ENCODE measurements at places on chromosomes 12 and 14.

- peak; percentile 83 for DNase-seq
Measured at GRCh38 chr14:94601884-94602391, 10.3 kb upstream of the SERPINA3 start.

DNA sequence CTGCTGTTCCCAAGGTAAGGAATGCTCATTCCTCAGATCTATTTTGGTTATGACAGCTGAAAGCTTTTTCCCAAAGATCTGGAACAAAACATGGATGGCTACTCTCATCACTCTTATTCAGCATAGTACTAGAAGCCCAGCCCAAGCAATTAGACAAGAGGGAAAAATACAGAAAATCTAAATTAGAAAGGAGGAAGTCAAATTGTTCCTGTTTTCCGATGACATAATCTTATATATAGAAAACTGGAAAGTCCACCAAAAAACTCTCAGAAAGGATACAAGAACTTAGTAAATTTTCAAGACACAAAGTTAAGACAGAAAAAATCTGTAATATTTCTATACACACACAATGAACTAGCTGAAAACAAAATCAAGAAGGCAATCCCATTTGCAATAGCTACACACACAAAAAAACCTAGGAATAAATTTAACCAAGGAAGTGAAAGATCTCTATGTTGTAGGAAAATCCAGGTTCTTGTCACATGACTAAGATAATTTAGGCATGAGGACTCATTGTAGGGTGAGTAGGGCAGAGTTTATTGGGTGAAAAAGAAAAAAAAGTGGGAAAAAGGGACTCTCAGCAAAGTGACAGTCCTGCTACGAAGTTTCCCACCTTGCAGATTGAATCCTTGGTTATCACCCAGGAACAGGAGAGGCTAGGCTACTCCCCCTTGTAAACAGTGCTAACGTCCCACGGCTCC is 28.6 kb upstream of the KLRB1 start:
- no peak for DNase-seq

DNA sequence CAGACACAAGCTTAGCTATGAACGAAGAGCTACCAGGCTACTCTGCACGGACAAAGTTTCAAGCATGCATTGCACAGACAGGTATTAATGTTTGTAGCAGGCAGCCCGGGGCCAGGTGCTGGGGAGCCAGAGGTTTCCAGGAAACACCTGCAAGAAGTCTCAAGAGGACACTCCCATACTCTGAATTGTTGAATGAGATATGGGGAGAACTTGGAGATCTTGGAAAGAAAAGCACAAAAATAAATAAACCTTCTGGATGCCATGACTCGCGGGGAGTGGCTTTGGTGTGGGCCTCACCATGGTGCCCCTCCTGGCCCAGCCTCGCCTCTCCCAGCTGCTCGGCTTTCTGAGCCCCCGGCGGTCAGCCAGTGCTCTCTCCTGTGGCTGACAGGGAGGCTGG is 186.8 kb downstream of the TTC7B start:
- DNase-seq, result no peak

DNA sequence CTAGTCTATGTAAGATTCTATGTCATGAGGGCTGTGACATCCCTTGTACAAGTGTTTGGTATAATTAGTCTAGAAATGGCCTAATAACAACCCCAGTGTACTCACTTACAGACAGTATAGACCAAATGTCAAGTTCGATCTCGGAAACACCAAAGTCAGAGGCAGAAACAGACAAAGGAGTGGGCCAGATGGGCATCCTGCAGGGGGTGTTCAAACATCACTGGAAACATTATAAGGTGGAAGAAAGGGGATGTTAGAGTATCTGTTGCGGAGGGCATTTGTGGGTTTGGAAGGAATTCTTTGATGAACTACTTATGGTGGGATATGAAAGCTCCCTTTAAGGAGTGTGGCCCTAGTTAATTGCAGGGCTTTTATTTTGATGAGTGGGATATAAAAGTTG is 134.6 kb downstream of the ESR2 start:
- no peak for DNase-seq

GRCh38 chr12:119204131-119204530 is 25.4 kb downstream of the HSPB8 start:
- peak; percentile 60 for DNase-seq

- DNase-seq, result no peak
Measured at GRCh38 chr14:59359431-59360124, 105.6 kb downstream of the GPR135 start.

DNA sequence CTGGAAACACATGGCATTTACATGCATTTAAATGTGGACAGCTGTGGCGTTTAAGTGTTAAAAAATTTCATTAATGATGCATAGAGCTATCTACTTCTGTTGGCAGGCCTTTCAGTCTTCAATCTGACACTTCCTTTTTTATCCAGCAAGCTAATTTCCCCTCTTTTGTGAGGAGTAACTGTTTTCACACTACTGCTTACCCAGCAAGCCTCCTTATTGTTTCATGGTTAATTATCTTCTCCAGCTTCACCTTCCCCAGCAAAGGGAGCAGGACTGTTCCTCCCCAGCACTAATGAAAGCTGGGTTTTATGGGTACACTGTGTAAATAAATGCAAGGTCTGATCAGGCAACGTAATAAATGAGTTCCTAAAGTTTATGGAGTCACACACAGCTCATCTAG is 129.4 kb upstream of the NPAS3 start:
- no peak for DNase-seq

DNA sequence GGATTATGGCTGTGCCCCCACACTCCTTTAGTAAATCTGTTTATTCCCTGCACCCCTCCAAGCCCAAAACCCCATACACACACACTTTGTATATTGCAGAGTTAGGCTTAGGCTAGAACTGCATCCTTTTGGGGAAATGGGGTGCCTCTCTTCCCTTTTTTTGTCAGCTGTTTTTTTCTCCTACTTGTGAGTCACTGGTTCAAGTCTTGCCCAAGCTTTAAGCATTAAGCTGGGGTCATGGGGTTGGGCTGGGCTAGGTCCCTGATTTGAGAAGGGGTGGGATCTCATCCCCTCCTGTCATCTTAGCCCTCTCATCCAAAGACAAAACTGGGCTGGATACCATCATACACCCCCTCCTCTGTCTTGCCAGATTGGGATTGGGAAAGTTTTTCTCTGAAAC is 1.6 kb downstream of the LRP1 start:
- no peak for DNase-seq

- peak; percentile 94 for DNase-seq
Measured at GRCh38 chr12:122944605-122945592, 21.4 kb downstream of the ABCB9 start.

DNA sequence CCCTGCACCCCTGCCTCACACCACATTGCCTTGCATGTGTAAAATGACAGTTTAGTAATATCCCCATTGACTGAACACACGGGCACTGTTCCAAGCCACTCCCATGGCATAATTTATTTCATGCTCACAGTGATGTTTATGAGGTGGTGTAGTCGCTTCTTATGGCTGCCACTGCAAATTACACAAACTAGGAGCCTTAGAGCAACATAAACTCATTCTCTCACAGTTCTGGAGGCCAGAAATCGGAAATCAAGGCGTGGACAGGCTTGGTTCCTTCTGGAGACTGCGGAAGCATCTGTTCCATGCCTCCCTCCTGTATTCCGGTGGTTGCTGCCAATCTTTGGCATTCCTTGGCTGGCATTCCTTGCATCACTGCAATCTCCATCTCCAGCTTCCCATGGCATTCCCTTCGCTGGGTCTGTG is 97.3 kb downstream of the RIN3 start:
- no peak for DNase-seq

DNA sequence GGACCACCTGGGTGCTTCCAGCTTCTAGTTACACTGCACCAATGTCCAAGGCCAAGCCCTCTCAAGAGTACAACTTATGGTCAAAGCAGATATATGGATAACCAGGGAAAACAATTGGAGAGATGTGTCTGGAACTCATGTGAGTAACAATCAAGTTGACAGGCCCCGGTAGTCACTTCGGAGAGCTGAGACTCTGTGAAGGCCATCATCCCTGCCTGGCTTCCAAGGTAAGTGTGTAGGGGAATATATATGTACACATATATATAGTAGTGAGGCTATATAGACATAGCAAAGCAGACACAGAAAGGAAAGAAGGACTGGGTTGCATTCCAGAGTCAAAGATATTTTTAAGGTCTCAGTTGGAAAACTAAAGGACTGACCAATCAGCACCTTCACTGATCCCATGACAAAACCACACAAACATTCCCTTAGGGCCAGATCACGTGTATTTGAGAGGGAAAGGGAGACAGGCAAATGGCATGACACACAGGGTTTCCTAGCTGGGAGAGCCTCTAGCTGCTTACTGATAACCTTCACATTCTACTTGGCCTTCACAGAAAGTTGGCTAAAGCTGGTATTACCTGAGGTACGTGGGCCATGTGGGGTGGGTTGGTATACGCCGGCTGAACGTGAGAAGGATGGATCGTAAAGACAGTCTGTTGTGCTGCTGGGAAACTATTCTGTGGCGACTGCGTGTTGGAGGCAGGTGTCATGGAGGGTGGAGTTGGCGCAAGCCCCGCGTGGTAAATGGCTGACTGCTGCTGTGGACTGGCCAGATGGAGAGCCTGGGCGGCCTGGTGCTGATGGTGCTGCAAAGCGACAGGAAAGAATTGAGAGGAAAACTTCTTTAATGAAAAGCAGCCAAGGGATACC is 50.0 kb downstream of the SH2B3 start:
- peak; percentile 57 for DNase-seq

DNA sequence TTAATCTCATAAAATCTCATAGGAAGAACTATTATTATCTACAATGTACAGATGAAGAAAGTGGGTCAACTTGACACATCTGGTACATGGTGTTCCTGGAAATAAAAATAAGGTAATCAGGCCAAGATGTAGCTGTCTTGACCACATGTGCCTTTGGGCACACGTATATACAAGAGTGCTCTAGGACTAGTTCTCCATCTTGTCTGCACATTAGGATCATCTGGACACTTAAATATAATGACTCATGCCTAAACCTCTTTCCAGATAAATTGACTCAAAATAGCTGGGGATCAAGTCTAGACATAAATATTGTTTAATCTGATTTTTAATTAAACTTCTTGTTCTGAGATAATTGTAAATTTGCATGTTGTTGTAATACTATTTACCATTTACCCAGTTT is 182.6 kb downstream of the CNTN1 start:
- DNase-seq, result no peak

- no peak for DNase-seq
Measured at GRCh38 chr14:100065111-100065871, at the start of gene EVL. EVL (plus strand) TSS chr14:100065422; CDS start chr14:100065501, 79 bp downstream.

GRCh38 chr12:132658149-132658894 is 28.8 kb downstream of the POLE start:
- no peak for DNase-seq

GRCh38 chr14:52961060-52961639 is 10.3 kb upstream of the FERMT2 start:
- DNase-seq, result peak; percentile 80

DNA sequence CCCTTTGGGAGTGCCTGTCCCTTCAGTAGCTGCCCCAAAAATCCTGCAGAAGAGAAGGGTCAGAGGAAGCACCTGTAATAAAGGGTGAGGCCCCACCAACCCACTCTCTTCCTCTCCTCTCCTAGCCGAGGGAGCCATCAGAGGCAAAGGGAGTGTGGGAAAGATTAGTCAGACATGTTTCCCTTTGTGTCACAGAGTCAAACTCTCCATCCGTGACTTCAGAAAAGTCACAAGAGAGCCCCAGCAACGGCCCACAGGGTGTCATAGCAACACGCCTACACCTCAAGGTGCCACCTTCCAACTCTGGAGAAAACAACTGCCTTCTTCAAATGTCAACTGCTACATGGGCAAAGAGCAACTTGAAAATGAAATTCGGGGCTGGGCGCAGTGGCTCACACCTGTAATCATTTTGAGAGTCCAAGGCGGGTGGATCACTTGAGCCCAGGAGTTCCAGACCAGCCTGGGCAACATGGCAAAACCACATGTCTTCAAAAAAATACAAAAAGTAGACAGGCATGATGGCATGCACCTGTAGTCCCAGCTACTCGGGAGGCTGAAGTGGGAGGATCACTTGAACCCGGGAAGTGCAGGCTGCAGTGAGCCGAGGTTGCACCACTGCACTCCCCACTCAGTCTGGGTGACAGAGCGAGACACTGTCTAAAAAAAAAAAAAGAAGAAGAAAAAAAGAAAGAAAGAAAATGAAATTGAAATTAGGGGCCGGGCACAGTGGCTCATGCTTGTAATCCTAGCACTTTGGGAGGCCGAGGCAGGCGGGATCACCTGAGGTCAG is 17.7 kb upstream of the CD27 start:
- no peak for DNase-seq

DNA sequence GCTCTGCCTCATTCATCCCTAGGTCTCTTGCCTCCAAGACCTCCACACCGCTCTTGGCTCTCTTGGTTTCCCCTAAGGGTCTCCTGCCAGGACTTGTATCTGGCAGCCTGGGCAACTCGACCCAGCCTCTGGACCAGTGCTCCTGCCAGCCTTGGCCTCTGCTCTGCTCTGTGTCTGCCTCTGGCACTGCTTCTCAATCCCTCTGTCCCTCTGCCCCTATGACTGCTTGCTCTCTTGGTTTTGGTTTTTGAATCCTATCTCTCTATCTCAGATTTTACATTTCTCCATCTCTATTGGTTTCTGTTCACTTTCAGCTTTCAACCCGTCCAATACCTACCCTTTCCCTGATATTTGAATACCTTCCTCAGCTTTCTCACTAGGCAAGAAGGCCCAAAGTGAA is 6.3 kb downstream of the ITGA5 start:
- DNase-seq, result peak; percentile 40

GRCh38 chr12:107449891-107450290 is 235.7 kb upstream of the PWP1 start:
- DNase-seq, result no peak

- DNase-seq, result no peak
Measured at GRCh38 chr14:100867631-100868315, 35.7 kb downstream of the RTL1 start.

GRCh38 chr14:98507264-98507663 is 764.7 kb downstream of the BCL11B start:
- no peak for DNase-seq

DNA sequence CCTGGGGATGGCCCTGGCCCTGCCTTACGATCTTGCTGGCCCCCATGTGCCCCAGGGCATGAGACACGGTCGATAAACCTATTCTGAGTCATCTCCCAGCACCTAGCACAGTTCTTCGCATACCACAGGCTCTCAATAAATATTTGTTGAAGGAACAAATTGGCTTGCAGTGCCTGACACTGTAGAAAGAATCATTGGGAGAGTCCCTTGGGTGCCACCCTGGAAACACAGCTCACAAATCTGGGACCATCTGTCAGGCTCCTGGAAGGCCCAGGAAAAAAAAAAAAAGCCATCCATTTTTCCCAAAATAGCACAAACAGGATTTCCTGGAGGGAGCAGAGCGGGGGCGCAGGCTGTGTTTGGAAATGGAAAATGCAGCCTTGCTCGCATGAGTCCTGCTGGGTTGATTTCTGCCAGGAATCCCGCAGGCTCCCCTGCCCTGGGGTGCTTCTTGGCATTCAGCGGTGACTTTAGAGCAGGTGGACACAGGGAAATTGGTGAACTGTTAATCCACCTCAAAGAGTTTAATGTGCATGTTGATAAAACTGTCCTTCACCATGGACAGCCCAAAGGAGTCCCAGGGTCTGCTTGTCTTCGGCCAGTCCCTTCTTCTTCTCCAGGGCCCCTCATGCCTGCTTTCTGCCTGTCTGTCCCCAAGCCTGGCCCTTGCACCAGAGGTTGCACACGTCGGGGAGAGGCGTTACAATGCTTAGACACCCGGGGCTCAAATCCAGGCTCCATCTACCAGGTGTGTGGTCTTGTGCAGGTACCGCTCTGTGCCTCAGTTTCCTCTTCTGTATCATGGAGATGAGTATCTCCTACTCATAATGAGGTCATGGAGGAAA is 106.1 kb upstream of the RFLNA start:
- DNase-seq, result peak; percentile 90
